ENCODE measurements at places on chromosomes 16 and 17. TPM values are rescaled to one million over a fixed set of nuclear protein-coding genes. Genes with fewer than 3 reads are reported as not detected.

TMEM100 gene
- 1.4 TPM for total RNA-seq

CCNF gene
- total RNA-seq, result 26.4 TPM

KRTAP4-4 gene
- total RNA-seq, result not detected

NOXO1 gene
- total RNA-seq, result 1.3 TPM

ADAP2 gene
- total RNA-seq, result 0.51 TPM

PDXDC1 gene
- 81.3 TPM for total RNA-seq

CDH1 gene
- 1.9 TPM for total RNA-seq

CCT6B gene
- 2.4 TPM for total RNA-seq

AIPL1 gene
- total RNA-seq, result 0.76 TPM

TNFRSF13B gene
- total RNA-seq, result not detected

All from glutamatergic neuron (in vitro differentiated cells).